ENCODE measurements at places on chromosomes 5 and 9.

DNA sequence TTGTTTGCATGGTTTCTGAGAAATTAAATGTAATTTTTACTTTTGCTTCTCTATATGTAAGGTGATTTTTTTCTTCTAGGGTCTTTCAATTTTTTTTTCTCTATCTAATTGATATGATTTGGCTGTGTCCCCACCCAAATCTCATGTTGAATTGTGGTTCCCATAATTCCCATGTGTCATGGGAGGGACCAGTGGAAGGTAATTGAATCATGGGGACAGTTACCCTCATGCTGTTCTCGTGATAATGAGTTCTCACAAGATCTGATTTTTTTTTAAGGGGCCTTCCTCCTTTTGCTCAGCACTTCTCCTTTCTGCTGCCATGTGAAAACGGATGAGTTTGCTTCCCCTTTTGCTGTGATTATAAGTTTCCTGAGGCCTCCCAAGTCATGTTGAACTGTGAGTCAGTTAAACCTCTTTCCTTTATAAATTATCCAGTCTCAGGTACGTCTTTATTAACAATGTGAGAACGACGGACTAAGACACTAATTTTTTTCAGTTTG is 150.8 kb downstream of the MTRR start:
- peak; percentile 0 for DNase-seq

- DNase-seq = no peak
Measured at GRCh38 chr9:127808347-127809001, 5.8 kb downstream of the FPGS start.

- DNase-seq = no peak
Measured at GRCh38 chr9:122031776-122032175, 61.3 kb downstream of the TTLL11 start.

- peak; percentile 44 for DNase-seq
Measured at GRCh38 chr9:109903515-109904138, 123.6 kb downstream of the PALM2AKAP2 start.

DNA sequence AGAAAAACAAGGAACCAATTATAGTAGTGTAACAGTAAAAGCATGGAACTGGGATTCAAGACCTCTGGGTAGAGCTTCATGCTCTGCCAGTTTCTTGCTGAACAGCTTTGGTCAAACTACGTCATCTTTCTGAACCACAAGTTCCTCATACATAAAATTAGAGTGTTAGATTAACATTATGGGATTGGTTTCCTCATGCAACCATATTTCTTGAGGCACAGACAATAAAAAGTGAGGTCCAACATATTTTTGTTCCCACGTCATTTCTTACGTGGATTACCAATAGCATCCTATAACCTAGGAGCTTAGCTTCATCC is 354.8 kb downstream of the TMEM232 start:
- DNase-seq = no peak

All from CD14-positive monocyte (primary cell).